ENCODE measurements at places on chromosomes 7 and 10. TPM values are rescaled to one million over a fixed set of nuclear protein-coding genes. Genes with fewer than 3 reads are reported as not detected.
A peak's percentile ranks its signal among the peaks of the same experiment; 100 is the strongest.

DNA sequence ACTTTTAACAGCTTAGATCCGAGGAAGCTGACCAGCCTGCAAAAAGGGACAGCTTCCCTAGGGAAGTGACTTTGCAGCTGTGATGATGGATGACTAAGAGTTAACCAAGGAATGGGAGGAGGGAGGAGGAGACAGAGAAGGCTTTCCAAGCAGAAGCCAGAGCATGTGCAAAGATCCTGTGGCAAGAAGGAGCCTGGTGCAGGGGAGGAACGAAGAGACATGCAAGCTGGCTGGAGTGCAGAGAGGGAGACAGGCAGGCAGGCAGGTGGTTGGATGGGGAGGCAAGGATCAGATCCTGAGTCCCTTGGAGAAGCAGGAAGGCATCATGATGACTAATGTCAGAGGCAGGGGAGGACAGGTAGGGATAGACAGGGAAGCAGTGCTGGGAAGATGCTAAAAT is 148.8 kb downstream of the PFKFB3 start:
- H3K4me1 ChIP-seq = no peaks in the 10 kb centered on the region
- no peak overlapping the region for H3K27ac ChIP-seq
- no peaks in the 10 kb centered on the region for H3K27me3 ChIP-seq
- no peaks in the 10 kb centered on the region for H3K36me3 ChIP-seq
- DNase-seq = no peak

- no peaks in the 10 kb centered on the region for H3K36me3 ChIP-seq
- no peaks in the 10 kb centered on the region for H3K4me1 ChIP-seq
- H3K27ac ChIP-seq = no peak overlapping the region
- no peaks in the 10 kb centered on the region for H3K27me3 ChIP-seq
Measured at GRCh38 chr10:26000971-26001370, 66.9 kb downstream of the MYO3A start.

Gene AKR1C8
- not detected for total RNA-seq

DNA sequence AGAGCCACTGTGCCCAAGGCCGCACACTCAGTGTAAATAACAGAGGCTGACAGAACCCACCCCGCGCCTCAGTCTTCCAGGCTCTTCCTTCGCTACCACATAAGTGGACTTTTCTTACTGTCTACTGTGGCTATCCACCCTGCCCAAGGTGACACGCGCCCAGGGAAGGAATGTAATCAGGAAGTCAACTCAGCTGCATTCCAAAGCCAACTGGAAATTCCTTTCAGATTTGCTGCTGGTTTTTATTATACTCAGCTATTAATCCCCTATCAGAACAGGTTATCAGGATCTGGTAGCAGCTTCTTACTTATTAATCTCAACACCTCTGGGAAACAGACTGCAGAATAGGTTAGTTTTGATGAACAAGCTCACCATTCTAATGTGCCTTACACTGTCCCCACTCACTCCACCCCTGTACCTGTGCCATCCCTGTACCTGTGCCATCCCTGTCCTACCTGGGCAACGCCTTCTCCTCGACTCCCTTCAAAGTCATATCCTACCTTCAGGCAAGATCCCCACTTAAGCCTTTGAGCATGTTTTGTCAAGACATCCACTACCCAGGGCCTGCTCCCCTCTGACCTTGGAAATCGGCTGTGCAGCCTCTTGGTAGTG is 90.7 kb downstream of the NHLRC2 start:
- no peaks in the 10 kb centered on the region for H3K36me3 ChIP-seq
- H3K4me3 ChIP-seq = no peak overlapping the region
- DNase-seq = no peak
- no peaks in the 10 kb centered on the region for H3K27me3 ChIP-seq
- H3K4me1 ChIP-seq = no peaks in the 10 kb centered on the region
- no peak overlapping the region for H3K27ac ChIP-seq

- no peaks in the 10 kb centered on the region for H3K36me3 ChIP-seq
- no peak overlapping the region for H3K27ac ChIP-seq
- H3K4me1 ChIP-seq = no peaks in the 10 kb centered on the region
- H3K27me3 ChIP-seq = no peaks in the 10 kb centered on the region
- peak; percentile 11 for DNase-seq
Measured at GRCh38 chr10:33100781-33101391, 142.9 kb upstream of the ITGB1 start.

Gene NOS3
- 10.4 TPM for total RNA-seq

DNA sequence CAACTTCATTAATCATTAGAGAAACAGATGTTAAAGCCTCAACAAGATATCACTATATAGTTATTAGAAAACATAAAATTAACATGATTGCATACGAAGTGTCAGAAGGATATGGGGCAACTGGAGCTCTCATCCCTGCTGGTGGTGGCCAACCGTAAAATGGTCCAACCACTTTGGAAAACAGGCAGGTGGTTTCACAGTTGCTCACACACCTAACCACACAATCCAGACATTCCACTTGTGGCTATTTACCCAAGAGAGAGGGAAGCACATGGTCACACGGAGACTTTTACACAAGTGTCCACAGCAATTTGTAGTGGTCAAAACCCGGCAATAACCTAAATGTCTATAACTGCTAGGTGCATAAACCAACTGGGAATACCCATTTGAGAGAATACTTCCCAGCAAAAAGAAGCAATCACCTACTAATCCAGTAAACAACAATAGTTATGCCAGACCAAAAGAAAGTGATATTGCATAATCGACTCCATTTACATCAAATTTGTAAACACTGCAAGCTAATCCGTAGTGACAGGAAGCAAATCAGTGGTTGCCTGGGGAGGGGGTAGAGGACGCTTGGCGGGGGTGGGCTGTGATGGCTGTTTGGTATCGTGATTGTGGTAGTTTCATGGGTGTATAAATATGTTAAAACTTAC is 91.8 kb downstream of the LARP4B start:
- no peaks in the 10 kb centered on the region for H3K36me3 ChIP-seq
- H3K4me3 ChIP-seq = no peak overlapping the region
- H3K27me3 ChIP-seq = no peaks in the 10 kb centered on the region

DNA sequence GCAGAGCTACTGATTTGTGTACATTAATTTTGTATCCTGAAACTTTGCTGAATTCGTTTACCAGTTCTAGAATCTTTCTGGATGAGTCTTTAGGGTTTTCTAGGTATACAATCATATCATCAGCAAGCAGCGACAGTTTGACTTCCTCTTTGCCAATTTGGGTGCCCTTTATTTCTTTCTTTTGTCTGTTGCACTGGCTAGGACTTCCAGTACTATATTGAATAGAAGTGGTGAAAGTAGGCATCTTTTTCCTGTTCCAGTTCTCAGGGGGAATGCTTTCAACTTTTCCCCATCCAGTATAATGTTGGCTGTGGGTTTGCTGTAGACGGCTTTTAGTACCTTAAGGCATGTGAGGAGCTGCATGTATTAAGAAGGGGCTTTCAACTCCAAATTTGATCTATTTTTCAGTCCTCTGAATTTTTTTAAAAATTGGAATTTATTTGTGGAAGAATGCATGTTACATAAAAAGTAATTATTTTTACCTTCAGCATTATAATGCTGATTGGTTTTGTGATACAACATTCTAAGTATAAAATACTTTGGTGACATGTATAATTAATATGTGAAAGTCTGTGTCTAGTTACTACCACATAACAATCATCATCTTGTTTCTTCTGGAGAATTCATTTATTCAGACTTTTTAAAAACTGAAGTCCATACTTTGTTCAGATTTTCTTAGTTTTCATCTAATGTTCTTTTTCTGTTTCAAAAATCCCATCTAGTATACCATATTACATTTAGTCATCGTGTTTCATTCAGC is 49.6 kb downstream of the CPED1 start:
- no peaks in the 10 kb centered on the region for H3K27me3 ChIP-seq
- no peak overlapping the region for H3K4me3 ChIP-seq
- DNase-seq = no peak
- no peak overlapping the region for H3K27ac ChIP-seq

GRCh38 chr7:77679608-77680007 is 16.7 kb upstream of the RSBN1L start:
- H3K4me1 ChIP-seq = peaks cover 4% of the 10 kb centered on the region
- no peaks in the 10 kb centered on the region for H3K36me3 ChIP-seq
- no peak overlapping the region for H3K4me3 ChIP-seq
- H3K27me3 ChIP-seq = no peaks in the 10 kb centered on the region

Gene DUSP5
- 6.9 TPM for total RNA-seq

Gene TAS2R3
- total RNA-seq = 1.1 TPM

Gene ENO4
- total RNA-seq = 0.91 TPM

Gene GNAT3
- total RNA-seq = not detected

DNA sequence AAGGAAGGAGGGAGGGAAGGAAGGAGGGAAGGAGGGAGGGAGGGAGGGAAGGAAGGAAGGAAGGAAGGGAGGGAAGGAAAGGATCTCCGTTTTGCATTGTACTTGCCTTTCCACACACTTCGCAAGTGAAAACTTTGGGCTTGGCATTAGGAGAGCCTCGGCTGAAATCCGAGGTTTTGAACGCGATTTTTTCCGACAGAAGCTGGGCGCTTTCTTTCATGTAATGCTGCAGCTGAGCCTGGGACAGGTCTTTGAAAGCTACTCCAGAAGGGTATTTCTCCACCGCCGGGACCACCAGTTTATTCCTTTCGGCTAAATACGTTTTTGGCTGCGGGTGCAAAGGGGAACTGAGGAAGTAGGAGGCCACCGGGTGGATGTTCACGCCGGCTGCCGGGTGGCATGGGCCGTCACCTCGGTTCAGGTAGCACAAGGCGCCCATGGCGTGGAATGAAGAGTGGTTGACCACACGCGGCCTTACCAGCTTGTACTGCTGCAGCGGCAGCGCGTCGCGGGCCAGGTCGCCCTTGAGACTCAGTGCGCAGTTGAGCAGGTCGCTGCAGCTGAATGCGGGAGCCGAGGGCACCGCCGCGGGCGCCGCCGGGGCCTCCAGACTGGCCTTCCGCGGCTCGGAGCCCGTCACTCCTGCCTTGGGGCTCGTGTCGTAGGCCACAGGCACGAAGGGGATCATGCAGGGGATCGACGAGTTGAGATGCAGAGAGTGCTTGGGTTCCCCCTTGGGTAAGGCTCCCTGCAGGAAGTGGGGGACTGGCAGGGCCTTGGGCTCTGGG is 825 bp downstream of the FEZF1 start:
- peaks cover 60% of the 10 kb centered on the region for H3K27me3 ChIP-seq
- H3K36me3 ChIP-seq = no peaks in the 10 kb centered on the region
- no peak for DNase-seq
- peaks cover 4% of the 10 kb centered on the region for H3K4me1 ChIP-seq
- H3K27ac ChIP-seq = no peak overlapping the region

Gene ASB4
- total RNA-seq = not detected

DNA sequence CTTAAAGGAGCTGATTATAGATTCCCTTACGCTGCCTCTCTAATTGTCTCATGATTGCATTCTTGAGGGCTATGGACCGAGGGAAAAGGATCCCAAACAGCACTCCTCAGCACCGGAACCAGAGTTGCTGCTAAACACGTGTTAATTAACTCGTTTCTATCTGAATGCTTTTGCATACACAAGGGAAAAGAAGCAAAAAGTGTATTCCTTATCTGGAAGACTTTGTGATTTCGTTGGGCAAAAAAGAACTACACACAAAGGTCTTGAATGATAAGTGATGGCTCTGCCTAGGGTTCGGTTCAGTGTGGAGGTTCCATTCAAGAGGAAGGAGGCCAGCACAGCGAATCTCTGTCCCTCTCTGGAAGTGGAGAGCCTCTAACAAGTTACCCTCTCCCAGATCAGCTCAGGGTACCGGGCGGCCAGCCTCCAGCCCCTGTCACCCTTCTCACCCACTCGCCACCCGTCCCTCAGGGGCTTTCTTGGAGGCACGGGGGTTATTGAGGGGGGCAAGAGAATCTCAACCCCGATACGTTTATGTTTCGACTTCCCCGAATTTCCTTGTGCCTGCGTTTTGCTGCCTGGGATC is 515 bp upstream of the SLC4A2 start:
- peak overlapping the region; percentile 62 for H3K4me3 ChIP-seq
- peaks cover 29% of the 10 kb centered on the region for H3K4me1 ChIP-seq

DNA sequence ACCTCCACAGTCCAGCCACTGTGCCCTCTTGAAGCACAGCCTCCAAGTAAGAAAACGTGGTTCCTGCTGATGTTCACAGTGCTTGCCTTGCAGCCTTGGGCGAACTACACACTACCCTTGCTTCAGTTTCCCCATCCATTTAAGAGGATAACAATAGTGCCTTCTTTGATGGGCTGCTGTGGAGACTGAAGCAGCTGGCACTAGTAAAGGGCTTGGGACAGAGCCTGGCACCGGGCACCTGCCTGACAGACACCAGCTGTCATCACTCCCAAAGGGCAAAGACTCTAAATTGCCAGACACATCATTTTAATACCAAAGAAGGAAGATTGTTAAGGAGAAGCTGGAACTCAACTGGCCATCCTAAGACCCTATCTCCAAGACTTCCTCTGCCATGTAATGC is 3.1 kb upstream of the C10orf90 start:
- H3K36me3 ChIP-seq = no peaks in the 10 kb centered on the region
- no peaks in the 10 kb centered on the region for H3K27me3 ChIP-seq
- no peak for DNase-seq
- no peaks in the 10 kb centered on the region for H3K4me1 ChIP-seq
- no peak overlapping the region for H3K4me3 ChIP-seq
- H3K27ac ChIP-seq = no peak overlapping the region

- no peaks in the 10 kb centered on the region for H3K27me3 ChIP-seq
- DNase-seq = no peak
- H3K4me1 ChIP-seq = no peaks in the 10 kb centered on the region
- no peaks in the 10 kb centered on the region for H3K36me3 ChIP-seq
Measured at GRCh38 chr10:36271627-36272340, 629.7 kb upstream of the FZD8 start.

GRCh38 chr7:46387646-46388045 is 466.6 kb upstream of the IGFBP3 start:
- no peaks in the 10 kb centered on the region for H3K4me1 ChIP-seq
- DNase-seq = no peak
- no peaks in the 10 kb centered on the region for H3K27me3 ChIP-seq

Gene LIPJ
- 0.17 TPM for total RNA-seq

GRCh38 chr7:112372101-112372500 is 78.2 kb upstream of the IFRD1 start:
- no peaks in the 10 kb centered on the region for H3K36me3 ChIP-seq
- DNase-seq = no peak
- H3K27ac ChIP-seq = no peak overlapping the region
- H3K27me3 ChIP-seq = no peaks in the 10 kb centered on the region
- no peaks in the 10 kb centered on the region for H3K4me1 ChIP-seq

GRCh38 chr7:123492485-123492884 is 41.9 kb downstream of the IQUB start:
- no peaks in the 10 kb centered on the region for H3K36me3 ChIP-seq
- no peak overlapping the region for H3K27ac ChIP-seq
- DNase-seq = no peak
- H3K4me1 ChIP-seq = no peaks in the 10 kb centered on the region

DNA sequence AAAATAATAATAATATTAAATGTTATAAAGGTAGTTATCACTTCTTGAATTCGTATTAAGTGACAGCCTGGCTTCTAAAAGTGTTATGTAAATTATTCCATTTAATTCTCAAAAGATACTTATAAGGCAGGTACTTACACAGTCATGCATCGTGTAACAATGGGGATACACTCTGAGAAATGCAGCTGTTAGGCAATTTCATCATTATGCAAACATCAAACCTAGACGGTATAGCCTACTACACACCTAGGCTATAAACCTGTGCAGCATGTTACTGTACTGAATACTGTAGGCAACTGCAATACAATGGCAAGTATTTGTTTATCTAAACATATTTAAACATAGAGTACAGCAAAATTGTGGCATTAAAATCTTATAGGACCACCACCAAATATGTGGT is 1.5 kb downstream of the IFIT1 start:
- H3K27ac ChIP-seq = no peak overlapping the region
- H3K27me3 ChIP-seq = no peaks in the 10 kb centered on the region
- H3K4me1 ChIP-seq = peaks cover 3% of the 10 kb centered on the region
- H3K4me3 ChIP-seq = peak overlapping the region; percentile 50

Gene HTR7
- total RNA-seq = 0.77 TPM
